SK-MEL-5 (cell line): ENCODE measurements at places on chromosomes 1 and 21.
A peak's percentile ranks its signal among the peaks of the same experiment; 100 is the strongest.

DNA sequence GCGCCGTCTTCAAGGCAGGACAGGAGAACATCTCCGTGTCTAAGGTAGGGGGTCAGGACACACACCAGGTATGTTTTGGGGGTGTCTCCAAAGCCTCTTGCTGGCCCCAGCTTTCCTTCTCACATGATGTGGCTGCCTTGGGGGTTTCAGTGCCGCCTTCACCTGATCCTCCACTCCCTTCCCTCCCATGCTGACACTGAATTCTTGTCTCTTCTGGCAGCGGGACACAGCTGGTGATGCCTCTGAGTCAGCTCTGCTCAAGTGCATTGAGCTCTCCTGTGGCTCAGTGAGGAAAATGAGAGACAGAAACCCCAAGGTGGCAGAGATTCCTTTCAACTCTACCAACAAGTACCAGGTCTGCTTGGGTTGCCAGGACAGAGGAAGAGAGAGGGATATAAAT is 13.5 kb downstream of the ATP1A2 start:
- no peak for DNase-seq

GRCh38 chr1:200075938-200076546 is 48.5 kb downstream of the NR5A2 start:
- peak; percentile 75 for DNase-seq

GRCh38 chr1:6425658-6426057 is 1.1 kb downstream of the ESPN start:
- DNase-seq, result no peak

DNA sequence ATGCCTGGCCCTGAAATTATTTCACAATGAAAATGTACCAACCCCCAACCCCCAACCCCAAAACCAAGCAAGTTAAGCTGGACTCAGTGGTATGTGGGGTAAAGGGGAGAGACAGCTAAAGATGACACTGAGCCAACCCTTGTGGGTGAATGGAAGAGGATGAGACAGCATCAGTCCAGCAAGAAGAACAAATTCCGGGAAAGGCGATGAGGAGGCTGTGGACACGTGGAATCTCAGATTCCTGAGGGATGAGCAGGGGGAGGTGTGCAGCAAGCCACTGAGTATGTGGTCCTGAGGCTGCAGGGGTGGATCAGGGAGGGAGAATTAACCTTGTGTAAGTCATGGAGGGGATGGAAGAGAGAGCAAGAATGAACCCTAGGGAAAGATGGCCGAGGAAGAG is 14.4 kb upstream of the ZNF362 start:
- DNase-seq, result no peak

GRCh38 chr21:14271053-14271452 is 55.1 kb downstream of the RBM11 start:
- no peak for DNase-seq

GRCh38 chr1:15573477-15573876 is 11.4 kb downstream of the AGMAT start:
- DNase-seq, result no peak

DNA sequence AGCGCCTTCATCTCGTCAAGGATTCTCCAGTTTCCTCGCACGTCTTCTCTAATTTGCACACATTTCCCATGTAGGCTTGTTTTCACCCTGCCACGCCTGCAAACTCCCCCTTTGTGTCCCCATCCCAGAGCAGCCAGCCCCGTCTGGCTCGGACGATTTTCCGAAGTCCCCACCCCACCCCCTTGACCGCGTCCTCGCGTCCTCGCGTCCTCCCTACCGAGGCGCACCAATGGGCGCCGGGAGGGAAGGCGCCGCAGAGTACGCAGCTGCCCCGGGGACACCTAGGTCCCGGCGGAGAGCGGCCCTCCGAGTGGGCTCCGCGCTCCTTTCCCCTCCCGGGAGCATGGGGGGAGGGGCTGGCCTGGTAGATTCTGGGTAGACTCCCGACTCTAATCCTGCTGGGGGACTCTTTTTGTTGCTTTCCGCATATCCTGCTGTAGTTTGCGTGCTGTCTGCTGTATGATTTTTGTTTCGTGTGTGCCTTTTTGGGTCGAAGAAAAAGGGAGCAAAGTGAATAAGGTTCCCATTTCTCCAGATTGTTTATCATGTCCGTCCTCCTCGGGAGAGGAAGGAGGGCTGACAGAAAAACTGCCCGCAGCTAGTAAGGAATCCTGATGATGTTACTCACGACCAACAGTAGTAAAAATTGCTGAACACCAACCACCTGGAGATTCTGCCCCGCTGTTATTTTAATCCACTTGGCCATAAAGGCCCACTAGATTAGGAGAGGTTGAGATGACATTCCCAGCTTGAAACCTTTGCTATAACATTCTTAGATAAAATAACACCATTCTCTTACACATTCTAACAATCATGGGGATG is 1.5 kb downstream of the CACHD1 start:
- peak; percentile 14 for DNase-seq

DNA sequence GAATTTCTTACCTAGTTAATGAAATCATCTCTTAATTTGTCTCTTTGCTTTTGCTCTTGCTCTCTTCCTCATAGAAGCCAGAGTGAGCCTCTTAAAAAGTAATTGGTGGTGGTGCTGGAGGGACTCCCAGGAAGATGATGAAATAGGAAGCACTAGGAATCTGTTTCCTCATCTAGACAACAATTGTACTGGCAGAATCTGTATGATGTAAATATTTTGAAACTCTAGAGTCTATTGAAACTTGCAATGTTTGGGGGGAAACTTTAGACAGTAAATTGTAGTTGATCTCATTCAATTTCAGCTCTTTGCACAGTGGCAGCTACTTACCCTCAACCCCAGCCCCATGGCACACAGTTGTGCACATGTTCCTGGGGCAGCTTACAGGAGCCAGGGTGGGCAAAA is 10.6 kb downstream of the RGSL1 start:
- no peak for DNase-seq

DNA sequence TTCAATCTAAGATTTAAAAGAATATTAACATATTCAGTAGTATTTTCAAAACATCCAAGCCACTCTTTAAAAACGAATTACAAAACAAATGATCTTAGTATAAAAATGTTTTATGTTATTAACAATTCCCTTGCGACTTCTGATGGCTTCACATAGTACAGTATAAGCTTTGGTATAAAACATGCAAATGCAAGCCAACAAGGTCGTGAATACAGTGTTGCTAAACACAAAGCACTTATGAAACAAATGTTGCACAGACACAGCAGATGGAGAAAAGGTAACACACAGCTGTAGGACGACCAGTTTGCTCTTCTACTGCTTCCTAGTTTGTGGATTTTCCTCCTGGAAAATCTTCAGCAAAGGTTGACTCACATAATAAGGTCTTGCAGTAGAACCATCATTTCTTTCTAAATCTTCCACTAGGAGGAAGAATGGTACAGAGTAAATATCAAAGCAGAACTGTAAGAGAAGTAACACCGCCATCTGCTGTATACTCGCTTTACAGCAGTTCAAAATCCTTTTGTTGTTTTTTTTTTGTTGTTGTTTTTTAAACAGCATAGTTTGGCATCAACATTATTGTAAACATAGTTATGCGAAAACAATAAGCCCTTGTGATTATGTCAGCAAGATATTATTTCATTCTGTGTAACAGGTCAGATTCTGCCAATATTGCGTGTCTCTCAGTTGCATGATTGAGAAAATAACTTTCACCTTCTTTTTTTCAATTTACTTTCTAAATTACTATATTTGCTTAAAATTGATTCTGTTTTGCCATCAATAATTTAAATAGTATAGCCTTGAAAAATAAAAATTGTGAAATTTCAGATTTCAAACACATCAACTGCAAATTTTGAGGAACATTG is 69.5 kb downstream of the LHX8 start:
- peak; percentile 67 for DNase-seq

GRCh38 chr21:35231090-35231489 is 182.0 kb upstream of the RUNX1 start:
- DNase-seq, result no peak

DNA sequence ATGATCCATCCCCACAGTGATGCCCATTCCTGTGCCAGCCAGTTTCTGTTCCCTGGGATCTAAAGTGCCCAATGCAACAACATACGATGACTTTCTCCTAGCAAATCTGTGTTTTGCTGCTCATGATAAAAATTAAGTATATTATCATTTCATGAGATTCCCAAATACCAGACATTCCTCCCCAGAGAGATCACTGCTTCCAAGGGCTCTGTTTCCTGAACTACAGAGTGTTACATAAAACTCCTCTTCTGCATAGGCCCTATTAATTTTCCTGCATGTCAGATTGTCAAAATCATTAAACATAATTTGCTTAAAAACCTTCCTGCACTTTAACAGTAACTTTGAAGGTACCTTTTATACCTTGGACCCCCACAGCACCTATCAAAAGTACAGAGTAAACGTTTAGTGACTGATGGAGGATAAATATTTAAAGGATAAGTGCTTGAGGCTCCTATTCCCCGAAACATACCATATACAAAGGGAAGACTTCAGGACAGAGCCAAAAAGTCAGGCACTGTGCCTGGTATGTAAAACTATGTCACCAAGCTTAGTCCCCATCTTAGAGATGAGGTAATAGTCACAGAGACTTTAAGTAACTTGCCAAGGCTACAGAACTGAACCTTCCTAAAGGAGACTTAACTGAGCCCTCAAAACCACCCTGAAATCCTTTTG is 50.2 kb downstream of the SLC25A24 start:
- DNase-seq, result no peak

- DNase-seq, result no peak
Measured at GRCh38 chr1:40300651-40301050, 16.4 kb downstream of the COL9A2 start.

DNA sequence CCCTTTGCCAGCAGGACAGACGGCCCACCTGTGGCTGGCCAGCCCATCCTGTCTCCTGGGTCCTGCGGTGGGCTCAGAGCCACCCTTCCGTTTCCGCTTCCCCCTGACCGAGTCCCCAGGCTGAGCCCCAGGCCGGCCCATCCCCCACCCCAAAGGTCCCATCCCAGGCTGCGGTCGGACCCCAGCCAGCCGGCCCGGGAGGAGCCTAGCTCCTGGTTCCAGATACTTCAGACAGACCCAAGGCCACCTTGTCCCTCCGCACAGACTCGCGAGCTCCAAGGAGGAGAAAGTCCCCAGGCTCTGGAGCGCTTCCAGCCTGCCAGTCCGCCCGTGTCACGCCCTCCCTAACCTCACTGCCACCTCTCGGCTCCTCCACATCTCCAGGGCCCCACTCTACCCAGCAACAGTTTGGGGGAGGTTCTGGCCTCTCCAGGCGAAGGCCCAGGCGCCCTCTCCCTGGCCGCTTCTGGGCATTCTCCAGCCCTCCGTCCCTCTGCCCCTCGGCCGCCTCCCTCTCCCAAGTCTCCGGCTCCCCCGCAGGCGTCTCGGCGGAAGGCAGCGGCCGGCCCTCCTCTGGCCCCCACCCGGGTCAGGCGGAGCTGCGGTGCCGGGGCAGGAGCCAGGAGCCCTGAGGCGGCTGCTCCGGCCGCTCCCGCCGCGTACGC is 835 bp downstream of the LRRN2 start:
- DNase-seq, result no peak

GRCh38 chr1:150813028-150813707 is 5.1 kb upstream of the CTSK start:
- peak; percentile 79 for DNase-seq

DNA sequence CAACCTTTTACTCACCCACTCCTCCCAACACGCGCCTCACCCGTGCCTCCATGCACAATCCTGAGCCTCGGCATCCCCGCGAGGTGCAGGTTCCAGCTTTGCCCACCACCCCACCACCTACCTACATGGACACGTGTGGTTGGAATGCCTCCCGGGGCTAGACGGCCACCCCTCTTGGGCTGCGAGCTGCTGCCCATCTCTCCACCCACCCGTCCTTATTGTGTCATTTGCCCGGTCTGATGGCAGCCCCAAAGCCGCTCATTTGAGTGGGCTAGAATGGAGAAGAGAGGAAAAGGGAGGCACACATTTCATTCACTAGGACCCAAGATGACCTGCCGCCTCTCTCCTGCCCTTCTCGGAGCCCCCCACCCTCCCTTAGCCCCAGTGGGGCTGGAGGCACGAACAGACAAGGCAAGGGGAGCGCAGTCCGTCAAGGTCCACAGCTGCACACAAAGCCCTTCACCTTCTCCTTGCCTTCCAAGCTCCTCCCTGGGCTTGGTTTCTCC is 785 bp downstream of the ZNF697 start:
- peak; percentile 40 for DNase-seq

GRCh38 chr1:48644905-48645605 is 131.6 kb downstream of the BEND5 start:
- no peak for DNase-seq

DNA sequence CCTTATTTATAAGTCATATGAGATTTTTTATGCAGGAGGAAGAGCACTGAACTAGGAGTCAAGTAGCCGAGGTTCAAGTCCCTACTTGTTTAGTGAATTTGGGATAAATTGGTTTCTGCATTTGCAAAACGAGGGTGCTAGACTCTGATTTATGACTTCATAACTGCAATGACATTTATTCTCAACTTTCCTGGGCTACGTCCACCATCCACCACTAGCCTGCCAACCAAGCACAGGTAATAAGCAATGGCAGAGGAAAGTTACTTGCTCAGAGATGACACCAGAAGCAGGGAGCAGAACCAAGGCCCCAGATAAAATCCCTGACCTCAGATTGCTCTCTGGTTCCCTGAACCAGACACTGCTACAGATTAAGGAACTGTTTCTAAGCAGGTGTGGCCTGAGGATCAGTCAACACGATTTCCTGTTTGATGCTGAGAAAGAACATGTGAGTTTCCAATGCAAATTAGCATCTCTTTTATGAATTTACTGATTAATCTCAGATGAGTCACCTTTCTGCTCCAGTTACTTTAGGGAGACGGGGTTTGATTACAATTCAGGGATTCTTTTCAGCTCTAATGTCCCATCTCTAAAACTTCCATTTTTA is 52.7 kb downstream of the PLPP3 start:
- DNase-seq, result no peak

- no peak for DNase-seq
Measured at GRCh38 chr1:61109158-61109557, 26.8 kb downstream of the NFIA start.

DNA sequence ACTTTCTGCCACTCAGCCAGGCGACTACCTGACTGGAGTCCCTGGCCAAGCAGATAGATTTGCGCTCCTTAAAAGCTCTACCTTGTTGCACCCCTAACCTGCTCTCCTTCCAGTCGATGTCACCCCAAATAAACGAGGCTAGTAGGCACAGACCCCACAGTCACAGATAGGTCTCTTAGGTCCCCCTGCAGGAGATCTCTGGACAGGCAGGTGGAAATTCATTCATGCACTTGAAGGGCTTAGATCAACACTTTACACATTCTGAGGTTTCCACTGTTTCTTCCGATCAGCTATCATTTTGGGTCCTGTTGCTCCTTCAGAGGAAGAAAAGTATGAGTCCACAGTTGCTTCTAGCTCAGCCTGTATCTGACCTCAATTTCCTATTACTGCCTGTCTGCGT is 272.6 kb upstream of the FMN2 start:
- DNase-seq, result peak; percentile 30

GRCh38 chr1:228463009-228463558 is 24.1 kb upstream of the RNF187 start:
- no peak for DNase-seq

GRCh38 chr1:160614410-160614809 is 32.4 kb downstream of the SLAMF1 start:
- DNase-seq, result no peak
